ENCODE measurements at places on chromosomes 1 and 21.

DNA sequence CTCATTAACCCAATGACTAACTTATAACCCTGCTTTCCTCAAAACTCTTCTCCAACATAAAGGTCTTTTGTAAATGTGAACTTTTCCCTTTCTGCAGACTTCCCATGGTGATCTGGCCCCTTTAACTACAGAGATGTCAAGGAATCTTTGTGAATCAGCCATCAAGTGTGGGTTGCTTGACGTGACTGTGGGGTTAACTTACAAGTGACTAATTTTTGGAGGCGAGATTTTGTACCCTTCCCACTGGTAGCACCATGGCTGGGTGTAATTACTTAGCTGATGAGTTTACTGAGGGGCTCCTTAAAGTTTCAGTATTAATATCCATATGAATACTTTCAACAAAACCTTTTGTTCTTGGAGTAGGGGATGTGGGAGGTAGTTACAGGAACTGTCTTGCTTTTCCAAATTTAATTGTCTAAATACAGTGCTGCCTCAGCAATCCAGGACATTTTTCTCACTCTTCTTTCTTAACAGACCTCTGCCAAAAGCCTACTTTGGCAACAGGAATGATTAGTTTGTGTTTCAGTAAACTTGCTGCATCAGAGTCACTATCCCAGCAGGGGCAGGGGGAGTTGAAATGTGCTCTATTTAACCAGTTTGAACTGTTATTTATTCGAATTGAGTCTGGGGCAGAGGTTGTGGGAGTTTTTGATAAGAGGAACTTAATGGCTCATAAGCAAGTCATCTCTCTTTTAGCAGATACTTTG lies 217.3 kb upstream of the FGGY start:
- DNase-seq, result no peak

DNA sequence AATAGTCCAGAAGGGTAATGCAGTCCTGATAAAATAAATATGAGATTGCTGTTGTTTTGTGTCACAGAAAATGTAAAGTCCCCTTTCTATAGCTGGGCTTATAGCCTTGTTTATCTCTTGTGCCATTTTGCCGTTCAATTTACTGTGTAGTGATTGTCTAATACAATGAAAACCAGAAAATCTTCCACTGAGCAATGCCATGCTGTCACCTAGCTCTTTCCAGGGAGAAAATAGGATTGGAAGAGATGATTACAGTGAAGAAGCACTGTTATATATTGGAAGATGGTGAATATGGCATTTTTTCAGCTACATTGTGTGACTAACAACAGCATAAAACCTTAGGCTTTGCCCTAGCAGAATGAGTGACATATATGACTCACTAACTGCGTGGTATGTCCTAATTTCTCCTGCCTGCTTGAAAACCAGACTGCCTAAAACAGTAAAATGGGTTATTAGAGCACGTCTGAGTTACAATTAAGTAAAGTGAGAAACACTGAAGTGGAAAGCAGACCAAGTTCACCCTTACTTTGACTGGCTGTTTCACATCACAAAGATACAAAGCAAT lies 332.4 kb upstream of the ZP4 start:
- DNase-seq, result no peak

GRCh38 chr1:102550729-102551384 lies 554.1 kb upstream of the OLFM3 start:
- no peak for DNase-seq

DNA sequence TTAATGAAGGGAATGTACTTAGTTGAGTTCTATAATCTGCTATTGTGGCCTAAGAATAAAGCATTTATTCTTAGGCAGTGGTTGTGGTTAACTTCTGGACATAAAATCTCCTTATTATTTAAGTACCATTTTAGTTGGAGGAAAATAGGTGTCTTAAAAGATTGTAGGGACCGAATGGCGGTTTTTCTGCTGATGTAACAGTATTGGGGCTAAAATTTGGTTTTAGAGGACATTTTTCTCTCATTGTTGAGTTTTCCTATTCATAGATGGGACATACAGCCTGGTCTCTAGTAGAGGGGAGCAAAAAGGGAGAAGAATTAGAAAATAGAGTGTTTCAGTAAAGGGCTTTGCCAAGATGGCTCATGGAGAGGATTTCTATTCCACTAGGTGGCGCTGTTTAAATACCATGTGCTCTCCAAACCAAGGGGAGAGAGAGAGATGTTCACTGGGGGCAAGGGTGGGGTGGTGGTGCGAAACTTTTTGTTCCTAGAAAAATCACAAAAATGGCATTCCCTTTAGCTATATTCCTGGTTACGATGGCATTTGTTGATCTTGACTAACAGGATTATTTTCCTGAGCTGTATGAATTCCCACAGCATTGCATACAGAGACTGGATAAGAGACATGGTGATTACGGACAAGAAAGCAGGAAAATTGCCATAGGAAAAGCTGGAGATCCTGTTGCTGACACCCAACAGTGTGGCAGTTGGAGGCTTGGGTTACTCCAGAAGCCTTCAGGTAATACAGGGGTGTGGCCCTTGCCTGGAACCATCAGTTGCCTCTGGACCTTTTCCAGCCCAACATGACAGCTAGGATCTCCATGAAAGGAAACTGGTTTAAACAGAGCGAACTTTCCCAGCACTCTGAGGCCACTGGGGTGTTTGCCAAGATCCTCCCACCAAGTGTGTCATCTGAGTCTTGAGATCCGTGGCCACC lies 18.2 kb upstream of the FCGR2A start:
- DNase-seq, result peak; percentile 61

DNA sequence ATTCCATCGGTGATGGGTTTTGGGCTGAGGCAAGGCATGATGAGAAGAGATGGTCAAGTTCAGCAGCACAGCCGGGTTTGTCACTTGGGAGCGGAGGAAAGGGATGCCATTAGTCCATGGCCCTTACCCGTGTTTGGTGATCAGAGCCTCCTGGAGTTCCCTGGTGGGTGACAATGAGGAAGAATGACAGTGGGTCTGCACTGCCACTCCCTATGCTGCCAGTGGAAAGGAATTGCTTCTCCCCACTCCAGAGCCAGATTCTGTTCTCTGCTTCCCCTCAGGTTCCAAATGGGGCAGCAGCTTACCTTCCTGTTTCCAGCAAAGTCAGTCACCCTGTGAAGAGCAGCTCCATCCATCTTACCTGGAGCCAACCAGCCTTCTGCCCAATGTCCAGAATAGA lies 393.1 kb downstream of the PTPRU start:
- DNase-seq, result no peak

DNA sequence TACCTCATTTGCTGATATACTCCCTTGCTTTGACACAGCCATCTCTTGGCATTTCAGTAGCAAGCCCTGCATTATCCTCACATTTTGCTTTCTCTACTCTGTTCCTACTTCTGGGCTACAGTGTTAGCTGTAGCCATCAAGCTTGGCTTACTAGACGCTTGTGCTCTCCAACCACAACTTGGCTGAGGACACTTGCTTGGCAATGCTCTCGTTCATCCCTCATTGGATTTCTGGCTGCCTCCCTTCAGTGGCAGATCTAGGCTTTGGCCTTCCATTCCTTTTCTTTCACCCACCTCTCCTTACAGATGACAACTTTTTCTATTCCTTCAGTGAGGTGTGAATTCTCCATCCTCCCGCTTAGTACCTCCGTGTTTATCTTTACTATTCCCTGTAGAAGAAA lies 428.7 kb upstream of the LRRC7 start:
- no peak for DNase-seq

GRCh38 chr1:150493175-150493574 lies 6.0 kb downstream of the TARS2 start:
- DNase-seq, result no peak

DNA sequence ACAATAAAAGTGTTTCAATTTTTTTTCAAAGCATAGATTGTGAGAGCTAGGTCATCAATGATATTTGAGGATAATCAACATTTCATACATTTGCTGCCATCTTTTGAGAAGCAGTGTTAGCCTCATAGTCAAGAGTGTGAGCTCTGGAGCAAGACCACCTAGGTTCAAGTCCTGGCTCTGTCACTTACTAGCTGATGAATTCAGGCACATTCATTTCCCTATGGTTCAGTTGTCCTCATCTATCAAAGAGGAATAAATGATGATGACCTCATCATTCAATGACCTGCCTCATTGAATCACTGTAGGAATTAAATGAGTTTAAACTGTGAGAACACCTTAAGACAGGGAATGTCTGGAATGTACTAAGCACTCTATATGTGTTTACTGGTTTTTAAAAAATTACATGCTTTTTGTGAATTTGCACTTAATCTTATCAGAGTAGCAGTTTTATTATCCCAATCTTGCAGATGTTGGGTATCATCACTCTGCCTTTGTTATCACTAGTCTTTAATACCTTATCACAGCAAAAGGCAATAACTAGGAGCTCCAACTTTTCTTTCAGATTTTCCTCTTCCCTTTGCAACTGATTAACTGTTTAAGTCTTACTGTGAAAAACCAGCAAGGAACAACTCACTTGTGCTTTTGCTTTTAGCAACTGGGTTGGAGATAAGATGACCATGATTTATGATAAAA lies 47.4 kb downstream of the SLC30A10 start:
- DNase-seq, result no peak

- no peak for DNase-seq
These were observed 29.3 kb upstream of the RD3 start for GRCh38 chr1:211521102-211521815.

DNA sequence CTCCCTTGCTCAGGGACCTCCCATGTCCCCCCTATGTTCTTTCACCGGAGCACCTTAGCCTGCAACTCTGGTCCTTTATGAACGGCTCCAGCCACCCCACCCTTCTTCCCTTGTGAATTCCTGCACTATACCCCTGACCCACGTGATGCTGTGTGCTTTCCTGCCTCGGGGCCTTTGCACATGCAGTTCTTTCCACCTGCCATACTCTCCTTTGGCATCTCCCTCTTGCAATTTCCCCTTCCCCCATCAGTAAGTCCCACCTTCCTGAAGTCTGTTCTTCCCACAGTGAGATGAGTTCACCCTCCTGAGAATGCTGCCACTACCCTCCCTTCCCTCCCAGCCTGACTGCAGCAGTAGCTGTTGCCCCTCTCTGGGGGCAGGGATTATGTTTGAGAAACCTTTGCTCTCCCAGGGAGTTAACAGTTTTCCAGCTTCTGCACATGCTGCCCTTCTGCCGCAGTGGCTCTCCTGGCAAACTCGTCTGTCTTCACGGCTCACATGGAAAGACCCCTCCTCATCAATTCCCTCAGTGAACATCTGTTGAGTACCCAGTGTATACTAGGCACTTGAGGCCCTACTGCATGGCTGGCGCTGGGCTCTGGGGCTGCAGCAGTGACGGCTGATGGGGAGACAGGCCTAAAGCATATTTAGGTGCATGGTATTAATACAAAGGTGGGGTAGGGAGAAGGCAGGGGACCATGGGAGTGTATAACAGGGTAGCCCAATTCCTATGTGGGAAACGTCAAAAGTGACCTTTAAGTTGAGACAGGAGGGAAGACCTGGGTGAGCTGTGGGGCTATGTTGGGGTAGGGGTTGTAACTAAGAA lies 9.7 kb downstream of the ZNF362 start:
- DNase-seq, result no peak

GRCh38 chr1:154176337-154176736 lies 15.6 kb downstream of the TPM3 start:
- no peak for DNase-seq

DNA sequence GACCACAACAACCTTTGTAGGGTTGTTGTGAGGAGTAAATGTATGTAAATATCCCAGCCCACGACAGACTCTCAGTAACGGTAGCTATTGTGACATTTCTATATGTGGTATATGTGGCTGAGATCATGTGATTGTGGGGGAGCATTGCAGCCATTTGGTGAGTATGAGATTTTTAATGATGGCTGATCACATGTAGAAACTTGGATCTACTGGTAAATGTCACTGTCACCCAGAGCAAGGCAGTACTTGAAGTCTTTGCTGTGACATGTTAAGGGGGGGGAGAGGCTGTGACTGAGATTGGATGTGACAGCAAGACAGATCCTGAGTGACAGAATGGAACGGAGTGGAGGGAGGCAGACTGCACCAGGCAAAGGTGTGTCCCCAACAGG lies 23.9 kb upstream of the MEF2D start:
- DNase-seq, result no peak

DNA sequence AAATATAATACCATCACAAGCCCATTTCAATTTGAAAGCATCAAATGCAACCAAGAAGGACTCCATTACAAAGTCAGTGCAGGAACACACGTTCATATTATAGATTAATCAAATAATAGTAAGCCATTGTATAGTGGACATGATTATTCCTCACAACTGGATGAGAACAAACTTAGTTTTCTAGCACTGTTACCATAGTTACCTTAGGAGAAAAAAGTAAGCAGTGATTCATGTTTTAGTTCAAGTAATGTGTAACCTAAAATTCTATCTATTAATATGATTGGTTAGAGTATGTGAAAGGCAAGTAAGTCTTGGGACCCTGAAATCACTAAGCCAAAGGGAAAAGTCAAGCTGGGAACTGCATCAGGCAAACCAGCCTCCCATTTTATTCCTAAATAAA lies 15.2 kb downstream of the SSX2IP start:
- no peak for DNase-seq

- DNase-seq, result no peak
These were observed 26.6 kb downstream of the PAFAH2 start for GRCh38 chr1:25971066-25971810.

DNA sequence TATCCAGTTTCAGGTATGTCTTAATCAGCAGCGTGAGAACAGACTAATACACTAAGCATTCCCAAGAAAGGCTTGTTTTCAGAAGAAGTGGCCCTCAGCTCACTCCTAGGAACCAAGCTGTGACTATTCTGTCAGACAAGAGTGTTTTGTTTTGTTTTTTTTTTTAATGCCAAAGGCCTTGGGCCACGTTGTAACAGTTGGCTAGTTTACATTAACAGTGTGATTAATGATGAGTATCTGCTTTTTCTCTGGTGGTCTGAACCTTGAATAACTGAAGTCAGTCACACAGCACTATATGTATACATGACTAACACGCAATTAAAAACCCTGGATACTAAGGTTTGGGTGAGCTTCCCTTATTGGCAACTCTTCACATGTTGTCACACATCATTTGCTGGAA lies 21.9 kb downstream of the DPYD start:
- DNase-seq, result no peak

GRCh38 chr1:1066403-1067283 lies 7.5 kb downstream of the RNF223 start:
- DNase-seq, result no peak

DNA sequence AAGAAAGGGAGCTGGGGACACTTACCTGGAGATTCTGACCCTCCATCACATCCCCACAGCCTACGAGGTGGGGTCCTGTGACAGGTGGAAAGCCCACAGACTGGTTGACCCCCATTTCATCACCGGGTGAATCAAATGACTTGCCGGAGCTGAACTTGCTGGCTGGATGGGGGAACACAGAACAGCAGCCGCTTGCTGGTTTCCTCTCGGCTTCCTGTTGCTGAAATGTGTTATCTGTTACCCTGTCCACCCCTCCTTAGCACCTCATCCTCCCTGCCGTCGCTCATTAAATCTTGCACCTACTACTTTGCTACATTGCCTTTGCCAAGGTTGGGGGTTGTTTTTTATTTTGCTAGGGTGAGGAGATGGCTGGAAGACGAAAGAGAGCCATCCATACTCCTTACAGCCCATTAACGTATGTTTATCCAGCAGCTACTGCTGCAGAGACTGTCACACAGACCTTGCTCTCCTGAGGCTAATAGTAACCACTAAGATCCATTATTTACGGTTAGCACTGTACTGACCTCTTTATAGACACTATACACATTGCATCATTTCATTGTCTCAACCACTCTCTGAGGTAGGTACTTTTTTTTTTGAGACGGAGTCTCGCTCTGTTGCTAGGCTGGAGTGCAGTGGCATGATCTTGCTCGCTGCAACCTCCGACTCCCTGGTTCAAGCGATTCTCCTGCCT lies 7.0 kb downstream of the PAFAH2 start:
- DNase-seq, result no peak

Data from SHP77 treated with DMSO at 0.1 percent for 48 hours (cell line).